Esophagus muscularis mucosa (tissue), 4 donors: ENCODE measurements at places on chromosomes 3 and 15. TPM values are rescaled to one million over a fixed set of nuclear protein-coding genes. Genes with fewer than 3 reads are reported as not detected.

Gene CCR1
- total RNA-seq: 42.1 TPM

Gene NR2E3
- total RNA-seq: not detected

GRCh38 chr3:182533394-182533793, 259.9 kb upstream of the ATP11B start:
- H3K36me3 ChIP-seq: no peaks in the 10 kb centered on the region
- no peak overlapping the region for H3K4me3 ChIP-seq
- no peaks in the 10 kb centered on the region for H3K4me1 ChIP-seq
- peak; percentile 37 for DNase-seq

DNA sequence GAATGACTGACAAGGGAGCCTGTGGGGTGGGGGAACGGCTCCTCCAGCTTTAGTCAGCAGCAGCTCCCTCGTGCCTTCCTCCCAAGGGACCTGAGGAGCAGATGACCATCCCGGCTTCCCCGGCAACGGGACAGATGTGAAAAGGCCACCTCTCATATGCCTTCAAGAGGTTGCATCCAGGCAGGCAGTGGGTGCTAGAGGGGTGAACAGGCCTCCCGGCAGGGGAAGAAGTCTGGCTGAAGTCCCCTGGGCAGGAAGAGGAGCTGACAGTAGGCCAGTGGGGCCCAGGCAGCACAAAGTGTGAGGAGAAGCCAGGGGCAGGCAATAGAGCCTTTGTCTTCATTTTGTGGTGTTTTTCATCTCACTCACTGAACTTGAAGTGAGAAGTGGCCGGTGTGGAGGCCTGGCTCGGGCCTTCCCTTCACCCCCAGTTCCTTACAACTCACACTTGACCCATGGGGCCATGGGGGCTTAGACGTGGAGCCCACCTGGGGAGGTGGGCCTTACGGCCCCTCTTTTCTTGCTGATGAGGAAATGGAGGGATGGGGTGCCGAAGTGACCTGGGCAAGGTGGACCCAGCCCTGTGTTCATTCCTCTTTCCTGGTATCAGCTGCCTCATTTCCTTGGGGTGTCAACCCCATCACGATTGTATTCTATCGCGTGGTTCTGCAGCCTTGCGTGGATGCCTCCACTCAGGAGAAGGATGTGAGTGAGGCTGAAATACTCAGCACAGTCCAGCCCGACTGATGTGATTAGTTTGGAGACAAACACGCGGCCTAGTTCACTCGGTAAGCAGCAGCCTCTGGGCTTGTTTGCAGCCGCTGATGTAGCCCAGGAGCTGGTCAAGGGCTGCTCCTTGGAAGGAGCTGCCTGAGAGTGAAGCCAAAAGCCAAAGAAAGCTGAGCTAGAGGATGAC, 115.5 kb upstream of the ALDH1A3 start:
- H3K36me3 ChIP-seq: no peaks in the 10 kb centered on the region
- no peak overlapping the region for H3K4me3 ChIP-seq
- peak; percentile 89 for DNase-seq
- H3K27me3 ChIP-seq: no peaks in the 10 kb centered on the region
- H3K4me1 ChIP-seq: no peaks in the 10 kb centered on the region
- no peak overlapping the region for H3K27ac ChIP-seq

- no peak overlapping the region for H3K27ac ChIP-seq
- no peaks in the 10 kb centered on the region for H3K4me1 ChIP-seq
- H3K36me3 ChIP-seq: peaks cover 26% of the 10 kb centered on the region
- H3K4me3 ChIP-seq: no peak overlapping the region
- DNase-seq: no peak
Observed at GRCh38 chr3:39064646-39065045, 12.8 kb downstream of the WDR48 start.

- DNase-seq: no peak
- no peaks in the 10 kb centered on the region for H3K27me3 ChIP-seq
- no peak overlapping the region for H3K4me3 ChIP-seq
- H3K36me3 ChIP-seq: no peaks in the 10 kb centered on the region
- no peaks in the 10 kb centered on the region for H3K4me1 ChIP-seq
Observed at GRCh38 chr3:167066977-167067786, 312.9 kb downstream of the ZBBX start.

DNA sequence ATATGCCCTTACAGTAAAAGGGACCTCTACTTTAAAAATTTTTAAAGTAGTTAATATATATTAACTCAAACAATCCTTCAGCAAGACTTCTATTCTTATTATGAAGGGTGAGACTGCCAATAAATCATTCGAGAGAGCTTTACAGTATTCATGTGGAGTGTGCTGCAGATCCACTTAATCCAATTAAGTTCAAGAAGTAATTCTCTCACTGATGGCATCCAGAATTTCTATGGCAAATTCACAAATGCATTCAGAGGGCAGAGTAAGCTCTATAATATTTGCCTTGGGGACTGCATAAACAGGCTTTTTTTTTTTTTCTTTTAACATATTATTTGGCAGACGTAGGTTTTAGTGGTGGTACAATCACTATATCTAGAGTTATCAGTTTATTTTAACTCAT, 692.0 kb downstream of the NLGN1 start:
- no peak overlapping the region for H3K4me3 ChIP-seq
- no peaks in the 10 kb centered on the region for H3K4me1 ChIP-seq
- no peak overlapping the region for H3K27ac ChIP-seq
- DNase-seq: no peak
- H3K36me3 ChIP-seq: no peaks in the 10 kb centered on the region

GRCh38 chr3:7953449-7954014, 548.1 kb upstream of the LMCD1 start:
- no peaks in the 10 kb centered on the region for H3K27me3 ChIP-seq
- DNase-seq: no peak
- H3K27ac ChIP-seq: no peak overlapping the region
- no peaks in the 10 kb centered on the region for H3K36me3 ChIP-seq
- H3K4me3 ChIP-seq: no peak overlapping the region
- no peaks in the 10 kb centered on the region for H3K4me1 ChIP-seq

DNA sequence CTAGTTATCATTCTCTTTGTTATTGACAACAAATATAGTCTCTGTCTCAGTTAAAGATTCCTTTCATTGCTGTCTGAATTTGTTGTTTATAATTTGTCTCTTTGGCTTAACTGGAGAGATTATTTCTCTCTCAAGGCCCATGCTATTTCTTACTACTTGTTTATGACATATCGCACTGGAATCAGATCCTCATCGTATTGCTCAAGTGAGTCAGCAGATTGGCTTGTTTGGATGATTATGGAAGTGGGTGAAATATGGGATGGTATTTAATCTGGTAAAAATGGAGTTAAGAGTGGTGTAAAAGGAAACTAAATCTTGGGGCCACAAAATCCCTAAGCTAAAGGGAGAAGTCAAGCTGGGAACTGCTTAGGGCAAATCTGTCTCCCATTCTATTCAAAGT, 613.1 kb downstream of the SI start:
- H3K27ac ChIP-seq: no peak overlapping the region
- no peak overlapping the region for H3K4me3 ChIP-seq
- no peak for DNase-seq
- H3K4me1 ChIP-seq: no peaks in the 10 kb centered on the region
- no peaks in the 10 kb centered on the region for H3K27me3 ChIP-seq

GRCh38 chr3:184633237-184633579, 71.6 kb downstream of the EPHB3 start:
- no peaks in the 10 kb centered on the region for H3K4me1 ChIP-seq
- H3K4me3 ChIP-seq: no peak overlapping the region
- DNase-seq: no peak
- no peak overlapping the region for H3K27ac ChIP-seq
- H3K36me3 ChIP-seq: no peaks in the 10 kb centered on the region
- H3K27me3 ChIP-seq: no peaks in the 10 kb centered on the region
